ENCODE measurements at places on chromosomes 5 and 9.

DNA sequence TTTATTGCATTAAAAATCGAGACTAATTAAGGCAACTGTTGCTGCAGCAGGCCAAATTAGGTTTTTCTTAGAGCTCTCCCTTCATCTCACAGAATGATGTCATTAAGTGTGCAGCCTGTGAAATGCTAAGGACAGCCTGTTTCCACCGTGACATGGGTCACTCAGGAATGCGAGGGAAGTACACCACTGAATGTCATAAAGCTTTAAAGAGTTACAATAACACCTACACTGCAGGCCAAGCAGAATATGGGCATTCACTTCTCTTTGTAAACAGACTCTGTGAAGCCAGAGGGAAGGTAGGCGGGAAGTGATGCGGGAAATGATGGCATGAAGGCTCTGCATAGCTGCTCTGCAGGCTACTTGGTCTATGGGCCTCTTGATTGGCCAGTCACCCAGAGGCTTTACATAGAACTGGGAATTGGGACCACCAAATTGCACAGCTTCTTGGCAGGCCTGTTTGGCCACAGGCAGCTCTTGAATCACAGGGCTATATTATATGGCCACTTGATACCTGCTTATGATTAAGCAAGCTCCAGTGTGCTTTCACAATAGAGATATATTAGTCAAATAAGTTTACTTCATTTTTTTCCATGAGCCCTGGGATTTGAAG, 28.4 kb upstream of the AOPEP start:
- DNase-seq = no peak

GRCh38 chr5:110879675-110880074, 140.9 kb downstream of the SLC25A46 start:
- no peak for DNase-seq

GRCh38 chr9:104074876-104075275, 19.2 kb upstream of the SMC2 start:
- DNase-seq = no peak

GRCh38 chr5:36889264-36889663, 12.7 kb downstream of the NIPBL start:
- no peak for DNase-seq

- DNase-seq = no peak
Observed at GRCh38 chr5:80990527-80990926, 30.4 kb downstream of the RASGRF2 start.

DNA sequence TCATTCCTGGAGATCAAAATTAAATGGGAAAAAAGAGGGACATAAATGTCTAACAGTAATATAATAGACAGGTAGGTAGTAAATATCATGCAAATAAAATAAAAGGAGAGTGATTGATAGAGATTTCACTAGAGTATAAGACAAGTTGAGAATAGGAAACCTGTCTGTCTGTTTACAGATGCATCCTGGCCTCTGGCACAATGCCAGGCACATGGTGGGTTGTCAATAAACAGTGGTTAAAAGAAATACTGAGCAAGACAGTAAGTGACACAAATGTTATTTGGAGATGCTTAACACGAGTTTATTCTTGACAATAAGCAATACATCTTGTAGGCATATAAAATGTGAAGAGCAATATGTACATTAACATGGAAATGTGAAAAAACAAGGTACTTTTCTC, 33.3 kb downstream of the RICTOR start:
- no peak for DNase-seq

DNA sequence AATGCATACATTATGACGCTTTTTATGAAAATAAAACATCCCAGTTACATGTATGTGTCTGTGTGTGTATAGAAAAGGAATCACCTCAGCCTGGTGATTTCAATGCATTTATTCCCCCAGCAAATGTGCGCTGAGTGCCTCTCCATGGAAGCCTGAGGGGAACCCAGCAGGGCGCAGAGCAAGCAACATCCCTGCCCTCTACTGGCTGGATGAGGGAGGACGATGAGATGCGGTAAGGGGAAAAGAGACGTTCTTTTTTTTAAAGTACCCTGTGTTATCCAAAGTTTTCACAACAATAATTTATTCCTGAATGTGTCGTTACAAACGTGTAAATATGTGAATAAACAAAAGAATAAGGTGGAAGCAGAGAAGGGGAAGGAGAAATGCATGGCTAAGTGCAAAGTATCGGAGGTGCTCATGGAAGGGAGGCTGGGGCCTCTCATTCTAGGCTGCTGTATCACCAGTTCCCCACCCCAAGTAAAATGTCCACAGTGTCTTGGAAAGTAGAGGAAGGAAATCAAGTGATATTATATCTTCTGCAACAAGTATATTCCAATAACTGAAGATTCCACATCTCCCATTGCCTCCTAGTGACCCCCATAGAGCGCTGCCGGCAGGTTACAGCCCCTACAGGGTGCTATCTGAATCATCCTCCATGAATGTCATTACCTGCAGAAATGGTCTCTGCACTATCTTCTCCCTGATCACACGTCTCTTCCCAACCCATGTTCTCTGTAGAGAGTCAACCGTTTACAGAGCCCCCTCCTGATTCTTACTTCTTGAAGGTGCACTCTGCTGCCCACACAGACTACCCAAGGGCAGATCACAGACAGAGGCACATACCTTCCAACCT, 13.0 kb upstream of the ABLIM3 start:
- DNase-seq = no peak

DNA sequence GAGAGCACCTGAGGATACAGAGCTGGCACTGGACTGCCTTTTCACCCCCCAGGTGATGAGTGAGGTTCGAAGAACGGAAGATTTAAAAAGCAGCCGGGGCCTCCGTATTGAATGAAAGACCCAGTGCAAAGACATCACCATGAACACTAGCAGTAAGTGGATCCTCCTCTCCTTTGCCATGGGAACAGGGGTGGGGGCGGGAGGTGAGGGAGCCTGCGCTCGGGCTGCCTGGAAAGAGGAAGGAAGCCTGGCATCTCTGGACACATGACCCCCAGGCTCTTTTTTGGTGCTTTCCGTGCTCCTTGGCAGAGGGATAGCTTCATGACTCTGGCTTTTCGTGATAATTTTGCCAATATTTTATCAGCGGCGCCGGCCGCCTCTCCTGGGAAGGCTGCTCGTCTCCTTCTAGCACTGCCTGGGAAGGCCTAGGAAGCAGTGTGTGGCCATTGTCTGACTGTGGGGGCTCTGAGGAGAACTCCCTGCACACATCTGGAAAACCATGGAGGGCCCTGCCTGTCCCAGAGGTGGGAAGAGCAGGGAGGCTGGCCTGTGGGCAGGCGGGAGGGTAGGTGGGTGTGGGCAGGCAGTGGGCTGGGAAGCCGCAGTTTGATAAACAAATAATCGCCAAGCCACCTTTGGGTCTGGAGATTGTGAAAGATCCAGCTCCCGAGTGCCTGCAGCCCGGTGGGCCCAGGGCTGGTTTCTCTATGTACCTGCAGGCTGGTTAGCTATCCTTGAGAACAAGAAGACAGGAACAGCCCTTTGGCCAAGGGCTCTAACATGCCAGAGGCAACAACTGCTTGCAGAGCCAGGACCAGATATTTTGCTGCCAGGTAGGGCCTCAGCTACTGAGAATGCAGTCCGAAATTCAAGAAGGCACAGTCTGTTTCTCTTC, 911 bp downstream of the ABLIM3 start:
- no peak for DNase-seq

DNA sequence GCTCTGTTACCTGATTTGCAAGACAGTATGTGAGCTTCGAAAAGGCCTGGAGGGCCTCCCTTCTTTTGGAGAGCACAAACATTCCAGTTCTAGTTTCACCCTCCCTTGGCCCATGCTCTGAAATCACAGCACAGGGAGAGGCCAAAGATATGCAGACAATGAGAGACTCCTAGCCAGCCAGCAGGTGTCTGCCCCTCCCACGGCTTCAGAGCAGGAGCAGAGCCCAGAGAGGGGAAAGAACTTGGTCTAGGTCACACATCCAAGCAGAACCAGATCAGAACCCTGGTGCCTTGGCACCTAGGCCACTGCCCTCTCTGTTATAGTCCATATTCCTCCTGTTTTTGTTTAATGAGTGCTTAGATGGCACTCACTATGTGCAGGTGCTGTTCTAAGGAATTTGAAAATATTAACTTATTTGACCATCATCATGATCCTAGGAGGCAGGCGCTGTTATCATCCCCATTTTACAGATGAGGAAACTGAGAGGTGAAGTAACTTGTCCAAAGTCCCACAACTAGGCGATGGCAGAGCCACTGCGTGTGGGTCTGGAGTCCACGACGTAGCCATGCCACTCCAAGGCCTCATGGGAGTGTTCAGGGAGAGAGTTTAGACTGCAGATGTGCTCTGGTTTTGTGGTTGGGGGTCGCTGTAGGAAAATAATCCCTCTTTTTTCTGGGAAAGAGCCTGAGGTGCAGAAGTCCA, 27.2 kb downstream of the TMOD1 start:
- no peak for DNase-seq

DNA sequence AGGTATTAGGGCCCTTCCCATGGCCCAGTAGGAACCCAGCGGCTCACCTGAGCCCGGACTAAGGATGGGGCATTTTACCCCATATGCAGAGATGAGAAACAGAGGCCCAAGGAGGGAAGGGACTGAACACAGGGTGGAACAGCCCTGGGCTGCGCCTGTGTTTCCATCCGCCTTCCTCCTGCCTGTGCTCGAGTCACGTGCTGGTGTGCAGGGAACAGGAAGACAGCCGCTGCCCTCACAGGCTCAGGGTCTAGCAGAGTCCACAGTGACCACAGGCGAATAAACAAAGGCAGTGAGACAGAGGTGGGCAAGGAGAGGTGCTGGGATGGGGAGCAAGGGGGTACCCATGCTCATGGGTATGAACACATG, 129.4 kb downstream of the C9orf50 start:
- DNase-seq = no peak

GRCh38 chr9:4837261-4838188, 44.8 kb downstream of the RCL1 start:
- no peak for DNase-seq

GRCh38 chr9:84811072-84811750, 141.7 kb downstream of the NTRK2 start:
- DNase-seq = no peak

GRCh38 chr5:95081500-95081960, 203.4 kb downstream of the MCTP1 start:
- DNase-seq = peak; percentile 1

DNA sequence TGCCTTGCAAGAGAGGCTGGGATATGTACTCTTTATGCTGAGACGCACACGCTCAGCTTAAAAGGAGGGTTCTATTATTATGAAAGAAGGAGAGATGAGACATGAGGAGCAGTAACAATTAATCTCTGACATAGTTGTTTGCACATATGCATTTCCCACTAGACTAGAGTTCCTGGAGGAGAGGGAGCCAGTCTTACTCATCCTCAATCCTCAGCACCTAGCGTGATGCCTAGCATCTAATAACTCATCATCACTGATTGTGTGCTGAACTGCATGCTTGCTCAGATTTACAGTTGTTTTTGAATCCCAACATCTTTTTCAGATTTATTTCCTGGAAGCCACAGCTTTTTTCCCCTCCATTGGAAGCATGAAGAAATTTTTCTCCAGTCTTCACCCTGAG, 35.5 kb downstream of the GCNT4 start:
- no peak for DNase-seq

DNA sequence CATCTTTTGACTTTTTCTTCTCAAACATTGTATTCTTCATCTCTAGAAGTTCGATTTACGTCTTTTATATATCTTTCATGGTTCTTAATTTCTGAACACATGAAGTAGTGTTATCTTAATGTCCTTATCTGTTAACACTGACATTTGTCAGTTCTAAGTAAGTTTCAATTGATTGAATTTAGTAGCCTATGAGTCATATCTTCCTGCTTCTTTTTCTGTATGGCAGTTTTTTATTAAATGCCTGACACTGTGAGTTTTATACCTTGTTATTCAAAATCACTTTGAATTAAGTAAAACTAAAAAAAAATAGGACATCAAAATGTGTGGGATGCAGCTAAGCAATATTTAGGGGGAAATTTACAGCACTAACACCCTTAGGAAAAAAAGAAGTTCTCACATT, 707.0 kb upstream of the ACO1 start:
- no peak for DNase-seq

GRCh38 chr5:114727358-114727757, 365.5 kb downstream of the KCNN2 start:
- DNase-seq = no peak

GRCh38 chr9:126704892-126705766, 91.4 kb downstream of the LMX1B start:
- peak; percentile 89 for DNase-seq

- DNase-seq = no peak
Observed at GRCh38 chr5:95221234-95221633, 63.7 kb downstream of the MCTP1 start.

DNA sequence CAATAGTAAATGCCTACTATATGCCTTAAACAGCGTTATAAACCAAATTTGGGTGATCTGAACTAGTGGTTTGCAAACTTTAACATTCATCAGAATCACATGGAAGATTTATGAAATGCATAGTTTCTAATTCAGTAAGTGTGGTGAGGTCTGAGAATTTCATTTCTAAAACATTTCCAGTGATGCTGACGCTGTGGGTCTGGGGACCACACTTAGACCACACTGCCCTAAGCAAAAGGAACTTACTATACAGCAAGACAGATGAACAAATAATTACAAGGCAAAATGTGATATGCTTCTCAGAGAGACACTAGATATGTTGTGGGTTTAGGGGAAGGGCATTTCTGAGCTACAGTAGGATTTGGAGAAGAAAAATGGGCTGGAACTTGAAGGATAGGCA, 72.6 kb downstream of the OXCT1 start:
- no peak for DNase-seq

- DNase-seq = no peak
Observed at GRCh38 chr5:72387985-72388384, 67.8 kb downstream of the PTCD2 start.

DNA sequence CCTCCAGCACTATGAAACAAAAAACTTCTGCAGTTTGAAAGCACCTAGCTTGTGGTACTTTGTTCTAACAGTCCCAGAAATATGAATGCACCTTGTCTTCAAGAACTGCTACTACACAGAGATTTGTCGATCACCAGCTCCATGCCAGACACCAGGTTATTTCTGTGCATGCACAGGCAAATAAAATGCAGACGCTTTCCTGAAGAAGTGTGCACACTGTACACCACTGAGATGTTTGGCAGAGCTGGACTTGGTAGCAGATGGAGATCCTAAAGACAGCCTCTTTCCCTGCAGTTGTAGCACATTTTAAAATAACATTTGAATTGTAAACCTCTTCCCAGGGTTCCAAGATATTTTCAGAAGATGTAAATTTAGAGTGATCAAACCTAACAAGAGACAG, 730.0 kb downstream of the MTRR start:
- DNase-seq = no peak

DNA sequence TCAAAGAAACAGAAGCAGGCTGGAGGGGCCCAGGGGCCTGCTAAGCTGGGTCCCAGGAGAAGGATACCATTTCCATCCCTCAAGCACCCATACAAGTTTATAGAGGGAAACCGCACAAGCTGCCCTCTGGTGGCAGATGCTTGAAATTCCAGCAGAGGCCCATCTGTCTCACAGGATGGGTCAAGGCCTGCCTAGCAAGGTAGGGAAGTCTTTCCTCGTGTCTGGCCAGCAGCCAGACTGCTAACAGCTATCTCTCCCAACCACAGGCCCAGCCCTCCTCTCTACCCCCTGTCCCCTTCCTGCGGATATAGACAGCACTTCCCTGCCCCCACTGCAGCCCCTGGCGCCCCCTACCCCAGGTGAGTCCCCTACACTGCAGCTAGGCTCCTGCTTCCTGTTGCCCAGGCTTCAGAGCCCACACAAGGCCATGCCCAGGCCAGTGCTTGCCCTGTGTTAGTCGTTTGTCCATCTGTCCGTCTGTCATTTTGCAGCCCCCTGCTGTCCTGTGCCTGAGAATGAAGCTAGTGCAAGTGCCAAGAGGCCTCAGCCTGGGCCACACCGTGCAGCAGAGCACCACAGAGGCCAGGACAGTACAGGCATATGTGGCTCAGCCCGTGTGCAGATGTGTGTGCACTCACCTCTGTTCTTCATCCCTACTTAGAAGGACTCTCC, 26.2 kb downstream of the TCF7 start:
- peak; percentile 54 for DNase-seq

- no peak for DNase-seq
Observed at GRCh38 chr5:180286-180918, 10.9 kb upstream of the LRRC14B start.

Data from activated CD4-positive, alpha-beta T cell treated with anti-CD3 and anti-CD28 coated beads for 4 hours (primary cell).